T-helper 17 cell (primary cell): ENCODE measurements at places on chromosomes 12 and 14.

DNA sequence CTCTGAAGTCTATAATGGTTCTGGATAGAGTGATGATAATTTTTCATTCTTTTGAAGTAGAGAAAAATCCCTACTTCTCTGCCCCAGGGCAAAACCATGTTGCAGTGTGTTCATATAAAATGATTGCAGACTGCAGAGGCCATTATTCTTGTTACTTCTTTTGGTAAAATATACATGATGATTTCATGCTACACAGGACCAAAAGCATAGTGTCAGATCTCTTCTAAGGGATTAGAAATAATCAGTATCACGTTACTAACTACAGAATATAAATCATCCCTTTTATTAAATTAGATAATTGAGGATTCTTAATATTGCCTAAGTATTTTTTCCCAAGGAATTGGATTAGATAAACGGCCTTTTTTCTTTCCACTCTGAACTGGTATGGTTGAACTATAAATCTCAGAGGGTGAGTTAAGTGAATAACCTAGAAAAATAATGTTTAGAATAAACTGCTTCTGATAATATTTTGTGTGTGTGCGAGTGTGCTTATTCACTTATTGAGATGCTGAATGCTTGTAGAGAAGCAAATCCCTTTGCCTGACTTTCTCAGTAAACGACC lies 156.2 kb downstream of the EFCAB11 start:
- DNase-seq: no peak

DNA sequence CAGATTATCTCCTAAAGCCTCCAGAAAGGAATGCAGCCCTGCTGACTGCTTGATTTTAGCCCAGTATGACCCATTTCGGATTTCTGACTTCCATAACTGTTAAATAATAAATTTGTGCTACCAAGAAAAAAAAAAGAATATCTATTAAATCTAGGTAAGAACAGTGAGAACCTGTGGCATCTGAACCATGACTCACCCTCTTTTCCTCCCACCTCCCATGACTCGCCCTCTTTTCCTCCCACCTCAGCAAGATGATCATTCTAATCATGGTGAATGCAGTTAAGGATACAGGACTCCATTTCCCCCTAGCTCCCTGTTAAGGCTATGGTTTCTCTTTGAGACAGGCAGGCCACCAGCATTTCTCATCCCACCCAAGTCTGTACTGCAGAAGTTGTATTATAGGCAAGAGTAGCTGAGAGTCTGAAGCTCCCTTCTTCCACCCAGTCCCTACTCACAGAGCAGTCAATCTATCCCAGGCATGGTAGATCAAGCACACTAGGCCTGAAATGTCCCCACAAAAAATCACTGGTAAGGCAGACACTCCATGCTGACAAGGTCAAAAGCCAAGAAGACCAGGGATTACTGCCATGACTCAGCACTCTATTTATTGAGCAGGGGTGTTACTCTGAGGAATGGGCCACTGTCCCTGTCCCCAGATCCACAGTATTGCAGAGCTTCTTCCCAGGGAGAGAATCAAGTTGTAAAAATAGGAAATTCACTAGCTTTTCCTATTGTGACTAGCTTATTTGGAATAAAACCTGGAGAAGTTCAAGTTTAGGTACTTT lies 188.9 kb downstream of the ADAMTS20 start:
- DNase-seq: no peak

GRCh38 chr12:49632986-49633702 lies 9.8 kb downstream of the PRPF40B start:
- no peak for DNase-seq

- DNase-seq: no peak
Observed at GRCh38 chr12:55718624-55719275, 1.4 kb upstream of the RDH5 start.

DNA sequence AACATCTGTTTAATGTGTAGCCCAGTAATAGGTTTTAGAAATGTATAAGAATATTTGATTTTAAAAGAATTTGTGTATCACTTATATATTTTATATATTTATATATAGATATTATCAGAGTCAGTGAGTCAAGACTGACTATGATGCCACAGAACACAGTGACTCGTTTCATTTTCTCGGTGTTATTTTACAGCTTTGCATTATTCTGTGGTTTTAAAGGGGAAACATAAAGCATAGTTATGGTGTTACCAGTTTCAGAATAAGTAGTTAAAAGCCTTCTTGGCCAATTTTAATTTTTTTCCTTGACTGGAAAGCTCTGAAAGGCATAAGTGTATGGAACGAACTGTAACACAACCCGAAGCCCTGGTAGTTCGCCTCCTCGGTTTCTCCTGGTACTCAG lies 91.0 kb downstream of the GRIP1 start:
- no peak for DNase-seq

DNA sequence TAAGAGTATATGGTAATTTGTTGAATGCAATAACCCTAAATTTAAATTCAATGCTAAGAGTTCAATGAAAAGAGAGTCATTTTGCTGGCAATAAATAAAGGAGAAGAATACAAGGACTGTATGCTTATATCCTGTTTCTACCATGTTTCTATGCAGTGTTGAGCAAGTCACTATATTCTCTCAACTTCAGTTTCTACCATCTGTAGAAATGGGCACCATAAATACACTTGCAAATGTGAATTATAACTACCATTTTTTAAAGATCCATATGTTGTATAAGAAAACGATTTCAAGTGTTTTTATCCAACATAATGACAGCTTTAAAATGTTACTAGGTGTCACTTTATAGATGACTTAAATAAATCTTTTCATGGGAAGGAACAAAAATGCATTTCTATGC lies 170.3 kb downstream of the CEP128 start:
- no peak for DNase-seq

GRCh38 chr12:54564768-54565167 lies 15.4 kb downstream of the PDE1B start:
- no peak for DNase-seq
